ENCODE measurements at places on chromosomes 4 and X. TPM values are rescaled to one million over a fixed set of nuclear protein-coding genes. Genes with fewer than 3 reads are reported as not detected.

The PRKG2 gene
- 3.3 TPM for total RNA-seq

The CDS1 gene
- total RNA-seq = 21.6 TPM

The DMD gene
- 23.2 TPM for total RNA-seq

The ATP8A1 gene
- 13.7 TPM for total RNA-seq

The BEND2 gene
- not detected for total RNA-seq

The PAGE5 gene
- total RNA-seq = not detected

The TMPRSS11B gene
- total RNA-seq = not detected

The INPP4B gene
- 3.4 TPM for total RNA-seq

The GIMD1 gene
- not detected for total RNA-seq

The MMRN1 gene
- total RNA-seq = 1.7 TPM

The COL4A6 gene
- 66.6 TPM for total RNA-seq

The UGT2A1 gene
- total RNA-seq = not detected
